ENCODE measurements at places on chromosomes 3 and 15. TPM values are rescaled to one million over a fixed set of nuclear protein-coding genes. Genes with fewer than 3 reads are reported as not detected.

The FMN1 gene
- total RNA-seq = 15.8 TPM

GRCh38 chr3:14318646-14319045 is 83.8 kb upstream of the SLC6A6 start:
- no peak overlapping the region for H3K4me3 ChIP-seq
- no peaks in the 10 kb centered on the region for H3K36me3 ChIP-seq
- DNase-seq = no peak
- H3K27ac ChIP-seq = no peak overlapping the region

- H3K36me3 ChIP-seq = no peaks in the 10 kb centered on the region
- no peaks in the 10 kb centered on the region for H3K27me3 ChIP-seq
- DNase-seq = no peak
- H3K4me1 ChIP-seq = no peaks in the 10 kb centered on the region
- H3K4me3 ChIP-seq = no peak overlapping the region
Observed at GRCh38 chr3:127475975-127476705, 114.4 kb downstream of the TPRA1 start.

GRCh38 chr15:99507016-99507503 is 58.7 kb upstream of the MEF2A start:
- no peaks in the 10 kb centered on the region for H3K27me3 ChIP-seq
- H3K4me1 ChIP-seq = peaks cover 13% of the 10 kb centered on the region
- H3K4me3 ChIP-seq = no peak overlapping the region
- no peaks in the 10 kb centered on the region for H3K36me3 ChIP-seq
- H3K27ac ChIP-seq = no peak overlapping the region

- H3K36me3 ChIP-seq = no peaks in the 10 kb centered on the region
- no peak overlapping the region for H3K4me3 ChIP-seq
- peaks cover 5% of the 10 kb centered on the region for H3K4me1 ChIP-seq
- no peak overlapping the region for H3K27ac ChIP-seq
- no peaks in the 10 kb centered on the region for H3K27me3 ChIP-seq
- no peak for DNase-seq
Observed at GRCh38 chr3:107411779-107412178, 34.5 kb downstream of the CCDC54 start.

DNA sequence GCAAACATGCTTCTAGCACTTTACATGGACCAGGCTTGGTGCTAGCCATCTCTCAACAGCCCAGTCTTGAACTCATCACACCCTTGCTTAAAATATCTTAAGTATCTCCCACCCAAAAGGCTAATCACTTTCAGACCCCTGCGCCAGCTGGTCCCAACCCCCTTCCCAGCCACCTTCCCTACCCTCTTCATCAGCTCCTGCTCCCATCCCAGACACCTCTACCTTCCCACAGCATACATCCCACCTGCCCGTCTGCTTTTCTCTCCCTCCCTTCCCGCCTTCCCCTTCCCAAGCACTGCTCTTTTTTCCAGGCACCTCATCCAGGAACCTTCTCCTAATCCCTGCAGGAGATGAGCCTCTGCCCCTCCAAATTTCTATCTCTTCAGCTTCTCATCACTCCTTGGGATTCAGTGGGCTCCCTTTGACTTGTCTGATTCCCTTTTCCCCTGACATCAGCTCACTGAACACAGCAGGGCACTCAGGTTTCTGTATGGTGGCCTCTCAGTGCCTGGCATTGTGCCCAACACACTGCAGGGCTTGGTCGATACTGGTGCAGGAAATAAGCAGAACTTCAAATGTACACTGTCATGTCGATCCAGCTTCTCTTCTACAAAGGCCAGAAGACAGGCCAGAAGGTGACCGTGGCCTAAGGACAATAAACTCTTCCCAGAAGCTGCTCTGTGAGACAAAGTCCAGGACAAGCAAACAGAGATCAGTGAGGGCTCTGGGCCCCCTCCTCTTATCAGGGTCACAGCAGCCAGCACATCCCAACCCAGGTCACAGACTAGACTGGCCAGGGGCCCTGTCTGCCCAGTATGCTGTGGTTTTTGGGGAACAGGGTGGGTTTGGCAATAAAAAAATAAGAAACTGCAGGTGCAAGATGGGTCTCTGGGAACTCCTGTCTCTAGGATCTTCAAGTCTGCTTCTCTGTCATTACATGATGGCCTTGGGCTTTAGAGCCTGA is 2.2 kb upstream of the ITIH1 start:
- peak overlapping the region; percentile 29 for H3K27ac ChIP-seq
- peaks cover 6% of the 10 kb centered on the region for H3K4me1 ChIP-seq
- H3K4me3 ChIP-seq = peak overlapping the region; percentile 8
- no peaks in the 10 kb centered on the region for H3K36me3 ChIP-seq
- peak; percentile 44 for DNase-seq

DNA sequence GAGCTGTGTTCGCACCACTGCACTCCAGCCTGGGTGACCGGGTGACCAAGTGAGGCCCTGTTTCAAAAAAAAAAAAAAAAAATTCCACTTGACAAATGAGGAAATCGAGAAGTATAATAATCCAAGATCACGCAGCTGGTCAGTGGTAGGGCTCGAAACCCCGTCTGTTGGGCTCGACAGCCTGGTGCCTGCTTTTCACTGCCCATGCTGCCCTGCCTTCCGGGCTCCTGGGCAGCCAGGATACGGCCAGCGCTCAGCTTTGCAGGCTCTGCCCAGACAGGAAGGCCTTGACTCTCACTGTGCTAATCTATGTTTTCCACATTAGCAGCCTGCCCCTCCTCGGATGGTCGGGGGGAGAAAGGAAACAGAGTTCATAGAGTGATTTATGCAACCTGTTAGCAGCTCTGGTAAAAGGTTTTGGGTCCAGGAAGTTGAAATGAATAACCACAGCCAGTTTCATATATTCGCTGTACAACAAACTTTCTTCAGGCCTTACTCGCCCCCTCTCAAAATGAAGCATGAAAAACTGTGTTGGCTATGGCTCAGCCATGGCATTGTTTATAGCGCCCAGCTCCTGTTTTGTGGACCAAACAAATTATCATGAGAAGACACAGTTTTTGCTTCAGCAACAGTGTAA is 108.8 kb downstream of the XXYLT1 start:
- H3K27ac ChIP-seq = no peak overlapping the region
- no peaks in the 10 kb centered on the region for H3K27me3 ChIP-seq
- peak overlapping the region; percentile 28 for H3K4me3 ChIP-seq
- H3K36me3 ChIP-seq = no peaks in the 10 kb centered on the region

DNA sequence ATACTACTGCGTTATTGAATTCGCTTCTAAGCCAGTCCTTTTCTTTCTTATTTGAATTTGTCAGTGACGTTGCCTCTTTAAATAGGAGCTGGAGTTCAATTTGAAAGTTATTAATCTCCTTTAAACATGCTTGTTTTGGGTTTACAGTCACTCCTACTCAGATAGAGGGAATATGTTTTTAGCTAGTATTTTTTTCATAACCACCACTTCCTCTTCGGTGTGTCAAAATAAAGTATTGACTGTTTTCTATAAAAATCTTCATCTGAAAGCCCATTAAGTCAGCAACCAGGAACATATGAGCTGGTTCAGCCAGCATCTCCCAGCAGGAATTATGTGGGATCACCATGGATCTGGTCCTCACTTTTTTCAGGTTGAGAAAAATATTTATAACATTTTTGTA is 772.9 kb downstream of the DIPK2A start:
- no peaks in the 10 kb centered on the region for H3K27me3 ChIP-seq
- H3K4me3 ChIP-seq = no peak overlapping the region
- DNase-seq = no peak
- H3K27ac ChIP-seq = no peak overlapping the region
- H3K36me3 ChIP-seq = no peaks in the 10 kb centered on the region
- no peaks in the 10 kb centered on the region for H3K4me1 ChIP-seq

The SEMA6D gene
- 22.2 TPM for total RNA-seq

The B3GALNT1 gene
- 19.6 TPM for total RNA-seq

The CADM2 gene
- total RNA-seq = 11.4 TPM

DNA sequence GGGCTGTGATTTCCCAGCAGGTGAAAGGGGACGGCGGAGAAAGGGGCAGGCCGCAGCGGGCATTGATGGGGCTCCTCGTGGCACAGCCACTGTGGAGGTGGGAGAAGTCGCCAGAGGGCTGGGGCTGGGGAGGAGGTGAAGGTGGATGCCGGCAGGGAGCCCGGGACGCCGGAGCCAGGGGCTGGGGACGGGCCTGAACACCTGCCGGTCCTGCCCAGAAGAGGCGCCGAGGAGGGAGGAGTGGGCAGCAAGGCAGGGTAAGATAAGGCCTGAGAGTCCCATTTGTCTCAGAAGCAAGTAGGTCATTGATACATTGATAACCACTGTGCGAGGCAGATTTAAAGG is 571 bp upstream of the RARRES1 start:
- no peak for DNase-seq
- no peaks in the 10 kb centered on the region for H3K27me3 ChIP-seq
- H3K4me1 ChIP-seq = peaks cover 3% of the 10 kb centered on the region
- peaks cover 16% of the 10 kb centered on the region for H3K36me3 ChIP-seq

All from type B pancreatic cell (in vitro differentiated cells).